Stimulated activated effector memory CD8-positive, alpha-beta T cell treated with anti-CD3 and anti-CD28 coated beads, Interleukin-12 subunit alpha, Interleukin-12 subunit beta, amount 100 ng/mL, for 72 hours (primary cell): ENCODE measurements at places on chromosomes 7 and 10.

- no peak for DNase-seq
These were observed 40.0 kb downstream of the TNKS2 start for GRCh38 chr10:91838199-91838598.

DNA sequence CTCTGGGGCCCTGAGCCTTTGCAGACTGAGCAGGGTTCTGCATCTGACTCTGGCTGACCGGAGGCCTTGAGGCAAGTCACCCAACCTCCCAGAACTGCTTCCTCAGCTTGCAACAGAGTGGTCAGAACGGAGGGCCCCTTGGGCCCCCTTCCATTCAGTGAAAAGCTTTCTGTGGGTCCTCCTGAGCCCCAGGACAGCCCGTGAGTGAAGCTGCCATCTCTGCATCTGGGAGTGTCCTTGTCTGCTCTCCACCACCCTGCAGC is 224.7 kb downstream of the DNAJB6 start:
- no peak for DNase-seq

DNA sequence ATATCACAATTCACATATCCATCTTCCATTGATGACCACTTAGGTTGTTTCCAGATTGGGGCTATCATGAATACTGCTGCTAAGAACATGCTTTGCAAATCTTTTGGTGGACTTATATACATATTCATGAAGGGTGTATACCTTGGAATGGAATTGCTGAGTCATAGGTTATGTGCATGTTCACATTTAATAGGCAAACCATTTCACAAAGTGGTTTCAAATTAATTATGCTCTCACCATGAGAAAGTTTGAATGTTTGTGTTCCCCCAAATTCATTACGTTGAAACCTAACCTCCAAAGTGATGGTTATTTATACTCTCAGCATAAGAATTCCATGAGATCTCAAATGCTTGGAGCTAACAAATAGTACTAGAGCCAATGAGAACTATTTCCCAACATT is 86.4 kb downstream of the VPS41 start:
- DNase-seq: no peak

DNA sequence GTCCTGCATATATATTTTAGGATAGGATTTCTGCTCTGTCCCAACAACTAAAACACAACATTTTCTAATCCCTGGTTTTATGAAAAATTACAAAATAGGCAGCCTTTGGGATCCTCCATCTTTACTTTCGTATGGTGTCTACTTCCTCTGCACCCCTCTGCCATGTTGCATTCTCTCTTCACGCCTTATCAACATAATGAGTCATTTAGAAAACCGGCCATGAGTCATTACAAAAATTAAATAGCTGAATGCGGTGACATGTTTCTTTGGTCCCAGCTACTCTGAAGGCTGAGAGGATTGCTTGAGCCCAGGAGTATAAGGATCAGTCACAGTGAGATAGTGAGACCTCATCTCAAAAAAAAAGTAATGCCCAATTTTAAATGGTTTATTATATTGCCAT is 148.1 kb upstream of the CELF2 start:
- DNase-seq: no peak

GRCh38 chr10:31124852-31125251 is 93.2 kb upstream of the ZNF438 start:
- no peak for DNase-seq

DNA sequence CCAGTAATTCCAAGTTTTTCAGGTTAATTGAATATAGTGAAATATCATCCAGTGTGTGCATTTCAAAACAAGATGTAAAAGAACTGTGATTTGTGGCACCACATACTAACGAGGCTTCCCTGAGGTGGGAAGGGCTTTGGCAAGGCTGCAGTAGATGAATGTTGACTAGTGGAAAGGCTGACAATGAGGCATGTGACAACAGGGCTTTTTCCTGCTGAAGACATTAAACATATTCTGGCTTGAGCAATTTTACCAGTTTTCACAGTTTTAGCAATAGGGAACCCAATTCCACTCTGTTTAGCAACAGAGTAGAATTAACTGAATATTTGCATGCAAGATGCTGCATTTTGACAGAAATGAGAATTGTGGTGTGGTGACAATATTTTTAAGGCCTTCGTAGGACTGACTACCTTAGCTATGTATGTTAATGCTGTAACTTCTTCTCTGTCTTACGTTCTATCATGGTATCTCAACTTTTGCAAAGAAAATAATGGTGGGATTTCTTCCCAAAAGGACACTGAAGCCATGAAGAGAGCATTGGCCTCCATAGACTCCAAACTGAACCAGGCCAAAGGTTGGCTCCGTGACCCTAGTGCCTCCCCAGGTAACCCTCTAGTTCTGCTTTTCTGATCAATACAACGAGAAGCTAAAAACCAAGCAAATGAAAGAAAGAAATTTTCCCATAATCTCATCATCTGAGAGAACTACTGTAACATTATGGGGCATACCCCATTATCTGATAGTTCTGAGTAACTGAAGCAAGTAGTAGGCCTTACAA is 68.5 kb downstream of the AP3M1 start:
- DNase-seq: no peak

GRCh38 chr7:129605960-129606614 is 5.4 kb upstream of the NRF1 start:
- DNase-seq: no peak

DNA sequence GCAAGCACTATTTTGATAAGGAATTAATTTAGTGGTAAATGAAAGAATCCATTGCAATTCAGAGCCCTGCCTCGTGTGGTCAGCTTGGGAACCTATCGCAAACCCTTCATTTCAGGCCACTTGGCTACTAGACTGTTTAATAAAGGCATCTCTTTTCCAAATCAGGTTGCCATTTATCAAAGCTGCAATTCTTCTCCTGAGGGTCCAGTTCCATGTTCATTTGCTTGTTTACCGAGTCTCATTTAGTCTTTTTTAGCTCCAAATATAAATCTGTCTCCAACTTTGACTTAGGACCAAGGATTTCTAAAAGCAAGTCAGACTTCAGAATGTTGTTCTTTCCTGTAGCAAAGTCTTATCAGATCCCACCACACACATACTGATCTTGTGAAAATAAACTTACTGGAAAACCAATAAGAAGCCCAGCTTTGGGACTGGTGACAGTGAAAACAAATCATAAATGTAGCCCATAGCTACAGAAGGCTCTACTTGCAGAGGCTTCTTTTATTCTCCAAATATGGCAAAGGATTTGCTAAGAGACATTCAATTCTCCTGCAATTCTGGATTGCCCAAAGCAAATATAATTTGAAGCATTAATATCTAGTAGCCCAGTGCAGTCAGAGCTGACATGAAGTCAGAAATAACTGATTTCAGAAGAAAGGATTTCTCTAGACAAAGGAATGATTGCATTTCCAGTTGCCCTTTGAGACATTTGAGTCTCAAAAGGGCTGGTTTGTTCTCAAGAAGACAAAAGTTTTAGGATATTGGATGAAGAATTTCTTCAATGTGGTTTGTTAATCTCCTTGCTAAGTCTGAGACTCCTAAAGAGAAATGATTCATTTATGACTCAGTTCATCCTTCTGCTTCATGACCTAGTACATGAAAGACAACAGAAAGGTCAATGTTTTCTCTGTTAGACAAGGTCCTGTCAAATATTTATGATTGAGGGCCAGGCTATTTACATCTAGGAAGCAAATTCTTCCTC is 28.0 kb downstream of the PPP1R3C start:
- no peak for DNase-seq

GRCh38 chr10:130282492-130283218 is 146.5 kb downstream of the GLRX3 start:
- DNase-seq: no peak
